ENCODE measurements at places on chromosomes 16 and 17. TPM values are rescaled to one million over a fixed set of nuclear protein-coding genes. Genes with fewer than 3 reads are reported as not detected.

Gene SLC52A1
- 0.31 TPM for total RNA-seq

Gene CD300LG
- not detected for total RNA-seq

Gene APOBR
- not detected for total RNA-seq

Gene TMEM98
- total RNA-seq: 168 TPM

Gene RHBDL3
- 2.5 TPM for total RNA-seq

Gene RHOT2
- 34.0 TPM for total RNA-seq

Gene CLEC18C
- total RNA-seq: 3.8 TPM

Gene TMC8
- total RNA-seq: not detected

Gene SHMT1
- total RNA-seq: 38.5 TPM

Gene HID1
- total RNA-seq: 5.0 TPM

Gene NEUROD2
- total RNA-seq: not detected

Gene CCL7
- total RNA-seq: not detected

Gene ZNF652
- 45.6 TPM for total RNA-seq

Gene C16orf54
- total RNA-seq: not detected

Gene HAS3
- 2.5 TPM for total RNA-seq

Gene NECAB2
- total RNA-seq: 12.6 TPM

Gene HBZ
- total RNA-seq: not detected

Gene PRAC1
- not detected for total RNA-seq

Gene C16orf92
- total RNA-seq: not detected

Gene P2RX1
- not detected for total RNA-seq

Gene ITGA2B
- 8.0 TPM for total RNA-seq

Gene MOSMO
- total RNA-seq: 35.2 TPM

Gene CLEC10A
- not detected for total RNA-seq

Gene RAB40B
- 10.3 TPM for total RNA-seq

Gene CMTM1
- 2.9 TPM for total RNA-seq

Gene KRT36
- total RNA-seq: not detected

Gene SDF2
- total RNA-seq: 62.7 TPM

Gene CD7
- total RNA-seq: not detected

Gene HBA2
- not detected for total RNA-seq

Gene CDH13
- total RNA-seq: 3.0 TPM

Gene SPIRE2
- total RNA-seq: 6.5 TPM

Gene CD68
- total RNA-seq: 0.95 TPM

Gene RARA
- total RNA-seq: 9.4 TPM

Gene SDR42E2
- not detected for total RNA-seq

Gene FOXL1
- 0.07 TPM for total RNA-seq

Gene MIEN1
- 27.6 TPM for total RNA-seq

Gene RAB26
- 4.4 TPM for total RNA-seq

Gene SMCR8
- total RNA-seq: 11.9 TPM

Gene TNRC6A
- 55.7 TPM for total RNA-seq

Gene TM4SF5
- total RNA-seq: not detected

Gene TEKT1
- not detected for total RNA-seq

Gene SEPTIN12
- not detected for total RNA-seq

Gene TBC1D3
- not detected for total RNA-seq

Gene HEXD
- 41.8 TPM for total RNA-seq

Gene TNFRSF13B
- not detected for total RNA-seq

Gene CDK5R1
- total RNA-seq: 8.8 TPM

Gene NTN3
- total RNA-seq: 1.7 TPM

Gene KRTAP4-1
- total RNA-seq: not detected

Gene SHISA9
- 2.5 TPM for total RNA-seq

Gene TSPAN10
- total RNA-seq: 0.93 TPM

Gene CPHXL2
- total RNA-seq: not detected

Gene KRTAP2-2
- not detected for total RNA-seq

Gene KRT32
- total RNA-seq: not detected

Gene KRTAP4-5
- total RNA-seq: not detected

Gene NLGN2
- total RNA-seq: 36.5 TPM

Gene HAPSTR1
- 77.3 TPM for total RNA-seq

Gene MFSD6L
- total RNA-seq: not detected

Gene CCL17
- not detected for total RNA-seq

Gene TOX3
- total RNA-seq: 44.2 TPM

Gene CXCL16
- total RNA-seq: 0.43 TPM
